ENCODE measurements at places on chromosomes 4 and X.

- DNase-seq, result no peak
Measured at GRCh38 chr4:118400356-118400755, 47.6 kb upstream of the PRSS12 start.

DNA sequence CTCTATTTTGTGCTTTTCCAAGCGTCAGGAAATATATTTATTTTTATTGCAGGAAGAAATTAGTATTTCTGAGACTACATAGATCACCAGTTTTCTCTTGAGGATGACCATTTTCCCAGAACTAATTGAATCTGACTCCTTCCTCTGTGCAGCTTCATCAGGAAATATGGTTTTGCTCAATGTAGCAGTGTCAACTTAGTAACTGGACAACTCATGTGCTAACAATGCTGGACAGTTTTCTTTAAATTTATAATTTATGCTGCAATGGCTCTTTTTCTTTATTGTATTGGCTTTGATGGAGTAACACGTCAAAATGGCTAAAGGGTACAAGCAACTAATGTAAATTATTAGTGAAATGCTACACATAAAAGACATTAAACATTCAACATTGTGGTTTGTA is 531.5 kb downstream of the ANKRD50 start:
- no peak for DNase-seq

DNA sequence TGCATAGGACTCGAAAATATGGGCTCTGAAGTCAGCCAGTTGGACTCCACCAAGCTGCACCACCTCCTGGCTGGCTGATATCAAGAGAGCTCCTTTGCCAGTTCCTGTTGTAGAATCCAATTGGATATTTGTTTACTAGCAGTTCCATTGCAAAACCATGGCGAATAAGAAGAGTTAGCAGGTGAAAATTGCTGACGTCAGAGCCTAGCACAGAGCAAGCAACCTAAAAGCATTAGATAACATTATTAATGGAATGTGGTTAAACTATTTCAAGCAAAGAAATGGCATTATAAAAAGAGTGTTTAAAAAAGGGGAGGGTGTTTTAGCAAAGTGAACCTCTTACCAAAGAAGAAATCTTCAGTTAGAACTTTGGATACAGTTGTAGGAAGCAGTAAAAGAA is 1816.3 kb upstream of the TENM3 start:
- no peak for DNase-seq

DNA sequence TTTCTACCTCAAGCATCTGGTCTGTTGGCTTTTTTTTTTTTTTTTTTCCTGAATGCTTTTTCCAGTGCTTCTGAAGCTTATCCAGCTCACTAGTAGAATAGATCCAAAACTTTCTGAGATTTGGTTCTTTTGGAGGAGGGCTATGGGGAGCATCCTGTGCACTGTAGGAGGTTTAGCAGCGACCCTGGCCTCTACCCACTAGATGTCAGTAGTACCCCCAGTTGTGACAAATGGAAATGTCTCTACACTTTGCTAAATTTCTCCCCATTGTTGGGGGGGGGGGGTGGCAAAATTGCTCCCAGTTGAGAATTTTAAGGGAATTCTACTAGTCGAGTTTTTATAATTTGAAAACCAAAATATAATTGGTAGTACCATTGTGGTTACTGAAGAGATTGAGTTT is 23.0 kb upstream of the PPA2 start:
- DNase-seq, result no peak

- DNase-seq, result no peak
Measured at GRCh38 chrX:41707218-41707617, 16.8 kb upstream of the GPR82 start.

- DNase-seq, result no peak
Measured at GRCh38 chr4:86957215-86957614, 22.4 kb downstream of the AFF1 start.

GRCh38 chr4:140427919-140428471 is 547 bp upstream of the CLGN start:
- peak; percentile 30 for DNase-seq

DNA sequence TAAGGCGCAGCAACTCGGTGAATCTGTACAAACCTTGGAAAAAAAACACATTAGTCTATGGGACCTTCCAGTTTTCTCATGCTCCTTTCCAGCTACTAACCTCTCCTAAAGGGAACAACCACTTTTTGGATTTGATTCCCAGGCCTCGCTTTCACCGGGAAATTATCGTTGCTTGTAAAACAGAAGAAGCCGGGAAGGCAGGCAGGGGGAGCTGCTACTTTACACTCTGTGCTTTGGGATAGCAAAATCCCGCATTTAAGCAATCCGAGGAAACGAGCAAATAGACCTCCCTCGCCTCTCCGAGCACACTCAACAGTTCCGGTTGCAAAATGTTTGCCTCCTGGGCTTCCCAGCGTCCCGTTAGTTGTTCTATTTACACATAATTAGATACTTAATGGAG is 1.2 kb downstream of the CD38 start:
- peak; percentile 51 for DNase-seq

GRCh38 chr4:53595204-53595603 is 3.9 kb upstream of the LNX1 start:
- no peak for DNase-seq

DNA sequence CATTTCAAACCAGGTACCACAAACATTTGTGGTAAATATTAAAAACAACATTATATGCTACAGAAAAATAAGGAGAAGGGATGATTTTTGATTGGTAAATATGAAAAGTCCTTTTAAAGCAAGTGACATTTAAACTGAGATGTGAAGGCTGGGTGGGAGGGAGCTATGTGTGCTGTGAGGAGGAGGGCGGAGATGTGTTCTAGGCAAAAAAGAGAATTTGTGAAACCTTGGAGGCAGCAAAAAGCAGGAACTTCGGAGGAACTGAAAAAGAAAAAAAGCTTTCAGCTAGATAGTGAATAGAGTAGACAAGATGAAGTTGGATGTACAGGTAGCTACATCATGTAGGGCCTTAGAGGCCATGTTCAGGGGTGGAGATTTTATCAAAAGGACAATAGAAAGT is 10.1 kb upstream of the ARAP2 start:
- no peak for DNase-seq

DNA sequence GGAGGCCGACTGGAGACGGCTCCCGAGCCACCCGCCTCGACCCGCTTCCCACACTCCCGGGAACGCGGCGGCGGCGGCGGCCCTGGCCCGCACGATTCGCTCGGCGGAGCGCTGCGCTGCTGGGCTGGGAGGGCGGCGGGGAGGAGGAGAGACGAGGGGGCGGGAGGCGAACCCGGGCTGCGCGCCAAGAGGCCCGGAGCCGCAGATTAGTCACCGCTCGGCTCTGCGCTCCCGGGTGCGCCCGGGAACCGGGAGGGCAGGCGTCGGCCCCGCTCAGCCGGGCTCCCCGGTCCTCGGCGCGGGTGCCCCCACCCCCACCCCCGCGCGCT is 11.2 kb upstream of the BCOR start:
- peak; percentile 58 for DNase-seq

DNA sequence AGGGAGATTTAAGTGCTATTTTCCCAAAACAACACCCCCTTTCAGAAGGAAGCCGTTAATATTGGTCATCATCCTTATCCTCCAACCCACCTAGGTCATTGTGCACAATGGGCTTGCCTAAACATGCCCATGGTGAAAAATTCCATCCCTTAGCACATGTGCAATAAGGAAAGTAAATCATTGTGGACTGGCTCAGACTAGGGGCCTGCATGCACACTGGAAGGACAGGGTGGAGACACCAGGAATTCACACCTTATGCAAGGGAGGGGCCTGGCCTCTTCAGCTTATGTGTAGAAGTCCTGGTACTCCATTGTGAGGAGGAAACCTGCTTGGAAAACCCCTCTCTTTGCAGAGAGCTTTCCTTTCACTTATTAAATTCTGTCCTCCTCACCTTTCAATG is 311.4 kb upstream of the NDST4 start:
- DNase-seq, result no peak

DNA sequence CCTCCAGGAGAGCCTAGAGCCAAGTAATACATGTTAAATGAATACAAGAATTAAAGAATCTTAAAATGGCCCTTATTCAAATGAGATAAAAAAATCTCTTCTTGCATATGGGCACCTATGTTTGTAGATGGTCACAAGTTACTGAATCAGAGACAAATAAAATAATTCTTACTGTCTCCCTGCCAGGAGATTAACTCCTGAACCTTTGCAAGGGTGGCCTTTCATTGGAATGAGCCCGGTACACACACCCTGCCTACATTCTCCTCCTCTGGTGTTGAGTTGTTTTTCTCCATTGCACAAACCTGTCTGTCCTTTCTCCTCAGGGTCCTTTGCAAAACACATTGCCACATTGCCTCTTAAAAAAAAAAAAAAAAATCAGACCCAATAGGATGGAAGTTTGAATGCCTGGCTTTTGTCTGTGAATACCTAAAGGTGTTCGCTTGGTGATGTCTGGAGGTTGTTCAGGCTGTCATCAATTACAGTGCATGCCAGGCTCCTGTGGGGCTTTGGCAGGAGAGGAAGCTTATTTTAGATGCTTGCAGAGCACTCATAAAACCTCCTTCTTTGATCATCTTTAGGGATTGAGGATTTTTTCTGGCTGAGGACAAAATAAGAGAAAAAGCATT is 8.3 kb upstream of the TMEM154 start:
- DNase-seq, result no peak

DNA sequence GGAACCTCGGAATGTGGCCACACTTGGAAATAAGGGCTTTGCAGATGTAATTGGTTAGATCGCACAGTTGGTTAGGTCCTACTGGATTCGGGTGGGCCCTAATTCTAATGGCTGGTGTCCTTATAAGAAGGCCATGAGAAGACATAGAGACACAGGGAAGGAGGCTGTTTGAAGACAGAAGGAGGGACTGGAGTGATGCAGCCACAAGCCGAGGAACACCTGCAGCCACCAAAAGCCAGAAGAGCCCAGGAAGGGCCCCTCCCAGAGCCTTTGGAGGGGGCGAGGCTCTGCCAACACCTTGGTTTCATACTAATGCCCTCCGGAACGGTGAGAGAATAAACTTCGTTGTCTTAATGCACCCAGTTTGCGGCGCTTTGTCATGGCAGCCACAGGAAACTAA is 47.0 kb downstream of the EVC start:
- DNase-seq, result no peak

- DNase-seq, result peak; percentile 3
Measured at GRCh38 chrX:84046403-84046984, 141.5 kb downstream of the RPS6KA6 start.

DNA sequence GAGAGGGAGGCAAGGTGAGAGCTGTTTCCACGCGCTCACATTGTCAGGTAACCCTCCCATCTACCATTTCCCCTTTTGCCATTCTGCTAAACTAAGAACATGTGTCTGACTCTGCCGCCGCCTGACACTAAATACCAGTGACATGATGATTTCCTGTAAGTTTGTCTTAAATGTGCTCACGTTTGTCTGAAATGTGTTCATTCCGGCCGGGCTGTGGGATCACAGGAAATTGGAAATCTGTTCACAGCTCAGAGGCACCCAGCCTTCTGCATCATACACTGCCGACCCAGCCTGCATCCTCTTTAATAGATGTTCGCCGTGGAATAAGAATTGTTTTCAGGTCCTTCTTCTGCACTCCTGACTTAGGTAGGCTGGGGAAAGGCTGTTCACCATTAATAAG is 336.2 kb upstream of the PPARGC1A start:
- DNase-seq, result no peak

- no peak for DNase-seq
Measured at GRCh38 chr4:27267970-27268355, 407.3 kb downstream of the STIM2 start.

DNA sequence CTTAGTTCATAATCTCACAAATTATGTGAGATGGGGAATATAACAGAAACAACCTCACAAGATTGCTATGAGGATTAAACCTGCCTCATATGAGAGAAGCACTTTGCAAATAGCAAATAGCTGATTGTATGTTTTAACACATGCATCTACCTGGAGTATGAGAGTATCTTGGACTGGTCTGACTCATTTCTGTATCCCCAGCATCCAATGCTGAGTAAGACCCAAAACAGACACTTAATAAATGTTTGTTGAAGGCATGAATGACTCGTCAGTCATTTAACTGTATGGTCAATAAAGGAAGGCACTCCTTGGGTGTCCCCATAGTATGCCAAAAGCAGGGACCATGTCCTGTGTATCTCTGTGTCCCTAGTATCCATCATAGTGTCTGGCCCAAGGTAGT is 350.9 kb upstream of the F9 start:
- DNase-seq, result no peak

- peak; percentile 70 for DNase-seq
Measured at GRCh38 chrX:31609130-31609529, 537.3 kb upstream of the FTHL17 start.

GRCh38 chrX:119398587-119398973 is 556 bp upstream of the SLC25A43 start:
- no peak for DNase-seq

DNA sequence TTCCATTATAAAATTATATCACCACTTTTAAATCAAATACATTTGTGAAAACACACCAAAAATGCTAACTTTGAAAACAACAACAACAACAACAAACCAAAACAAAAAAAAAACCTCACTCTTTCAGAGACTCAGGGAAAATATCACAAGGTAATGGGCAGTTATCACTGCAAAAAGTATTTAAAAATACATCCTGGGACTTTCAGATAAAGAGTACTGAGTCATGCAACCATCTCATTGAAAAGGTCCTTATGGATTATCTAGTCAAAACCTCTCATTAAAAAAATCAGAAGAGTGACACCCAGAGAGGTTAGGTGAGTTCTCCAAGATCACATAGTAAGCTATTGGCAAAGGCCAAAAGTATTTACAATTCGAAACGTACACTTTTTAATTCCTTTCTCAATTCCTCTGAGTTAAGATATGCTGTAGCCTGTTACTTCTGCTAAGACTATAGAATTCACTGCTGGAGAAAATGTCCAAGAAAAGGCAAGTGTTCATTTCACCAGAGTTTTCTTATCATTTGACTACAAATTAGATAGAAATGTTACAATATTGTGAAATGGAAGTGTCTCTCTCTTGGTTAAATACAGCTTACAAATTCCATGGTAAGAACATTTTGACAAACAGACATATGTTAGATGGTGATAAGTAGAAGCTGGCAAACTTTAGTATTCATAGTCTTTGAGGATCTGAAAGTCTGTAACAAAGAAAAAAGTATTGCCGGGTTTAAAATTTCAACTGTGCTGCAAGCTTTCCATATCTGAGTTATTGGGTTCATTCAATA is 9.3 kb downstream of the STX18 start:
- DNase-seq, result no peak

- DNase-seq, result no peak
Measured at GRCh38 chrX:47697181-47697580, 38.2 kb upstream of the UXT start.

DNA sequence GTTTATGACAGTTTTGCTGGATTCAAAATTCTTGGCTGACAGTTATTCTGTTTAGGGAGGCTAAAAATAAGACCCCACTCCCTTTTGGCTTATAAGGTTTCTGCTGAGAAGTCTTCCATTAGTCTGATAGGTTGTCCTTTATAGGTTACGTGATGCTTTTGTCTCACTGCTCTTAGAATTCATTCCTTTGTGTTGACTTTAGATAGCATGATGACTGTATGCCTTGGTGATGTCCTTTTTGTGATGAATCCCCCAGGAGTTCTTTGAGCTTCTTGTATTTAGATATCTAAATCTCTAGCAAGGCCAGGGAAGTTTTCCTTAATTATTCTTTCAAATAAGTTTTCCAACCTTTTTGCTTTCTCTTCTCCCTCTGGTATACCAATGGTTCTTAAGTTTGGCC is 36.4 kb downstream of the DCLK2 start:
- no peak for DNase-seq

GRCh38 chrX:7106649-7107048 is 40.9 kb upstream of the STS start:
- no peak for DNase-seq
